ENCODE measurements at places on chromosomes 12 and 14.

GRCh38 chr12:53603804-53604203, 22.4 kb downstream of the ATF7 start:
- DNase-seq, result no peak

DNA sequence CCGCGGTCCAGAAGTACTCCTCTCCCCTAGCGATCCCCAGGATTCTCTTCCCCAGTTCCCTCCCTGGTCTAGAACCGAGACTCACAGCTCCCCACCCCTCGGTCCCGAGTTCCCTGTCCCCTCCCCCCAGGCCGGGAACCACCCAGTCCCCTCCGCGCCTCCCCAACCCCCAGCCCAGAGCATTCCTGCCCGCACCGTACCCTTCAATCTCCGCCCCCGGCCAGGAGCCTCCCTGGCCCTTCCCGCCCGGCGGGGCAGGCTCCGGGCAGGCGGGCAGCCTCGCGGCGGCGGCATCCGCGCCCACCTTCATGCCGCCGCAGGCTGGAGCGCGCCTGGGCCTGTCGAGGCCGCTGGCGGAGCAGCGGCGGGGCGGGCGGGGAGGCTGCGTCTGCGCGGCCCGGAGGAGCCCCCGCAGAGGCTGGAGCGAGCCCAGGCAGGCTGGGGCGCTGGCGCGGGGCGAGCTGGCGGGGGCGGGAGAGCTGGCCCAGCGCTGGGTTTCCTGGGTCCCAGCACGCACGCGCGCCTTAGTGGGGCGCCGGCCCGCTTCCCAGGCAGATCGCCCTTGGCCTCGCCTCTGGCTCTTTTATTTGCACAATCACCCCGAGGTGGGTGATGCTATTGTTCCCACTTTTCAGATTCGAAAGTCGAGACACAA, 22.2 kb upstream of the GPR132 start:
- DNase-seq, result peak; percentile 56

DNA sequence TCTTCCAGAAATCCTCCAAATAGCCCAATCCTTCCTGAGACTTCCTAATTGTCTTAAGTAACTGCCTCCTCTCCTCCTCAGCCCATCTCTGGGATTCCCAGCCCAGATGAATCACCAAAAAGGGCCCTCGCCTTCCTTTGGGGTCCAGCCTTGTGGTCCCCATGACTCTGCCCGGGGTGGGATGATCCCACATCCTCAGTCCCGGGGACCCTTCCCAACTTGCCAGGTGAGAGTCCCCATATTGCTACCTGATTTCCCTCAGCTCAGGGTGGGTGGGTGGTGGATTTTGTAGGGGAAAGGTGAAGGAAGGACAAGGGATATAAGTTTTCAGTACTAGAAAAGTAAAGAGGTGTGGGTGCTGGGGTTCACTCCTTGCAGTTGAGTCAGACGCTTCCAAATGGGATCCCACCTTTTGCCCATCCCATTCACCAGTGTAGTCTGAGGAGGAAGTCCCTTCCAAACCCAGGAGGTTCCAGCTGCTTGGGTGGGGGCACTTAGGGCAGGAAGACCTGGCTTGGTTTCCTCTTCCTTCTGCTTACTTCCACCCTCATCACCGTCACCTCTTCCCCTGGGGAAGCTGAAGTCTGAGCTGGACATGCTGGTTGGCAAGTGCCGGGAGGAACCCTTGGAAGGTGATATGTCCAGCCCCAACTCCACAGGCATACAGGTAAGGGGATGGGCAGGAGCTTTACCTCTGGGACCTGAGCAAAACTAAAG, 5.6 kb downstream of the GLI1 start:
- no peak for DNase-seq

DNA sequence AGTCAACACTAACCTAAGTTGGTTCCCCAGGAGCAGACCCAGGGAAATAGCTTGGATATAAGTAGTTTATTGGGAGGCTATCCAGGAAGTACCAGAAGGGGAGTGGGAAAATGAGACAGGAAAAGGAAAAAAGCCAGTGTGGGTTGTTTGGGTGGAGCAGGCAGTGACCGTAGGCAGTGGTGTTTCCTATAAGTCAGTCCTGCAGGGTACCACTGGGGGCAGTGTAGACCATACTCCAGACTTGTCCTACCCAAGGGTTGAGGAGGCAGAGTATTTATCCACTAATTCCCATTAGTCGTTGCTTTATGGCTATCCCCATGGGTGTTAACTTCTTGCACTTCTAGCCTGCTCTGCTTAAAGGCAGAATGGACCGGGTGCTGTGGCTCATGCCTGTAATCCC, 6.4 kb upstream of the CCDC60 start:
- DNase-seq, result no peak

DNA sequence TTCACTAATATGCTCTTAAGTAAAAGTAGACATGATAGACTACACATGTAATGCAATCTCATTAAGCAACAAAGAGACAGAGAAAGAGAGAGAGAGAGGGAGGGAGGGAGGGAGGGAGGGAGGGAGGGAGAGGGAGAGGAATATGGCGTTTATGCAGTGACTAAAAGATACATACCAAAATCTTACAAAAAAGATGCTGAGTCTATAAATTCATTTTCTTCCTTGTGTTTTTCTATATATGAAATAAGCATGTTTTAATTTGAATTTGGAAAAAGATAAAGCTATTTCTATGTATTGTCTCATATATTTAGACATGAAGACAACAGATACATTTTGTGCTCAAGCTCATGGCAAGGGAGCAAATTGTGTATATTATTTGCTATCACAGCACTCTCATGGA, 44.1 kb downstream of the LRFN5 start:
- DNase-seq, result no peak

DNA sequence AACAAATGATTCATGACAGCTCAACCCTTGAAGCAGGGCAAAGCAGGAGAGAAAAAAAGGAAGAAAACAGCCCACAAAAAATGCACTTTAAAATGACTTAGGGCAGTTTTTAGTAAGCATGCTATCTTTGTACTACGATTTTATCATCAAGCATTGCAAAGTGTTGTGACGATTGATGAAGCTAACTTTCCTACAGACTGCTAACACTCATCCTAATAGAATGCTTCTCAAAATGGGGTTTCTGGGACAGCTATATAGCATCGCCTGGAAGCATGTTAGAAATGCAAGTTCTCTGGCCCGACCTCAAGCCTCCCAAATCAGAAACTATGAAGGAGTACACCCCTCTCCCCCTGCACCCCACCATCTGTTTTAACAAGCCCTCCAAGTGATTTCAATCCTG, 256.4 kb downstream of the SSPN start:
- no peak for DNase-seq

- no peak for DNase-seq
Observed at GRCh38 chr12:97386133-97386581, 76.4 kb upstream of the RMST start.

DNA sequence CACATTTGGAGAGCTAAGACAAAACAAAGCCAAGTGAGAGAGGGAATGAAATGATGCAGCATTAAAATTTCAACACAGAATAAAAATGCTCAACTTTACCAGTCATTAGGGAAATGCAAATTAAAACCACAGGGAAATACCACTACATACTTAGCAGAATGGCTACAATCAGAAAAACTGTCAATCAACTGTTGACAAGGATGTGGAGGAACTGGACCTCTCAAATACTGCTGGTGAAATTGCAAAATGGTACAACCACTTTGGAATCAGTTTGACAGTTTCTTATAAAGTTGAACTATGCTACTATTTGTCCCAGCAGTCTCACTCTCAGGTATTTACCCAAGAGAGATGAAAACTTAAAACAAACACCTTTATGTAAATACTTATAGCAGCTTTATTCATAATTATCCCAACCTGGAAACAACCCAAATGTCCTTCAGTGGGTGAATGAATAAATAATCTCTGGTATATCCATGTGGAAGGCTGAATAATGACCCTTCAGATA, 43.8 kb upstream of the KTN1 start:
- no peak for DNase-seq

DNA sequence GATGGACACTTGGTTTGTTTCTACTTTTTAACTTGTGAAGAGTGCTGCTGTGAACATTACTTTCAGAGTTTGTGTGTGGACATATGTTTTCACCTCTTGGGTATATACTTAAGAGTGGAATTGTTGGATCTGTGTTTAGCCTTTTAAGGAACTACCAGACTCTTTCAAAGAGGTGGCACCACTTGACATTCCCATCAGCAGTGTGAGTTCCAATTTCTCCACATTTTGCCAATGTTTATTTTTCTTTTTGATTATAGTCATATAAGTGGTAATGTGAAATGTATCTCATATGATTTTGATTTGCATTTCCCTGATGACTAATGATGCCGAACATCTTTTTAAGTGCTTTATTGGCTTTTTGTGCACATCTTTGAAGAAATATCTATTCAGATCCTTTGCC, 44.8 kb downstream of the ARHGAP5 start:
- no peak for DNase-seq

- DNase-seq, result no peak
Observed at GRCh38 chr12:25083211-25083610, 111.7 kb downstream of the DNAI7 start.

DNA sequence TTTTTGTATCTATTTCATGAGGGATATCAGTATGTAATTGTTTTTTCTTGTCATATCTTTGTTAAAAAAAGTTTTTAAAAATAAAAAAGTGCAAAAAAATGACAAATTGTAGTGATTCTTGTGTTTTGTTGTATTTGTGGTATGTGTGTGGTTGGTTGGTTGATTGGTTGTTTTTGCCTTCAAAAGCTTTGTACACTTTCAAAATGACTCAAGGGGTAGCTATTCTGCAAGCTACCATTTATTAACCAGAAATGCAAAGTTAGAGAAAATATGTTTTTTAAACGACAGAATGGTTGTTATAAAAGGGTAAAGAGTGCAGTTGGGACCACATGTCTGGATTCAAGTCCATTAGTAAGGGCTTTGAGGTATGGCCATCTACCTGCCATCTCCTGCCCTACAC, 119.3 kb downstream of the SLC35F4 start:
- DNase-seq, result no peak

GRCh38 chr12:120784804-120785203, 59.2 kb downstream of the ACADS start:
- no peak for DNase-seq

DNA sequence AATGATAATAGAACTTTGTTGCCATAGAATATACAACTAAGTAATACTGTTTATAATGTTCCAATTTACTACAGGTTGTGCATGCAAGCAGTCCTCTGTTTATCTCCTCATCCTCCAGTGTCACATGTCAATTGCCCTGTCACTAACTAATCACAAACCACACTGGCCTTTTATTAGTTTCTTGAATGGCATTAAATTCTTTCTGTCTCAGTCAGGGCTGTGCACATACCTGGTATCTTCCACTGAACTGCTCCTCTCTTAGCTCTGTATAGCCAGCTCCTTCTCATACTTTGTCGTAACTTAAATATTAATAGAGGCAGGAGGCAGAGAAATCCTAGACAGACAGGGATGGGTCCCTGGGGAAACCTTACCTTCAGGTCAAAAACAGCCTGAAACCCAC, 24.0 kb downstream of the GABARAPL1 start:
- no peak for DNase-seq

- DNase-seq, result no peak
Observed at GRCh38 chr14:60003991-60004390, 84.0 kb downstream of the LRRC9 start.

DNA sequence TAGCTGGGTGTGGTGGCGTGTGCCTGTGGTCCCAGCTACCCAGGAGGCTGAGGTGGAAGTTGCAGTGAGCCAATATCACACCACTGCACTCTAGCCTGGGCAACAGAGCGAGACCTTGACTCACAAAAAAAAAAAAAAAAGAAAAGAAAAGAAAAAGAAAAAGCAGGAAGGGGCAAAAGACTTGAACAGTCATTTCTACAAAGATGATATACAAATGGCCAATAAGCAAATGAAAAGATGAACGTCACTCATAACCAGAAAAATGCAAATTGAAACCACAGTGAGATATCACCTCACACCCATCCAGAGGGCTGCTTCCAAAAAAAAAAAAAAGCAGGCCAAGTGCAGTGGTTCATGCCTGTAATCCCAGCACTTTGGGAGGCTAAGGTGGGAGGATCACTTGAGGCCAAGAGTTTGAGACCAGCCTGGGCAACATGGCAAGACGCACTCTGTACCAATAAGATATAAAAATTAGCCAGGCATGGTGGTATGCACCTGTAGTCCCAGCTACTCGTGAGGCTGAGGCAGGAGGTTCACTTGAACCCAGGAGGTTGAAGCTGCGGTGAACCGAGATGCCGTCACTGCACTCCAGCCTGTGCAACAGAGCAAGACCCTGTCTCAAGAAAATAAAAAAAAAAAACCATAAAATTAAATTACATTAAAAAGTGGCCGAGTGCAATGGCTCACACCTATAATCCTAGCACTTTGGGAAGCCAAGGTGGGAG, 20.5 kb downstream of the UBC start:
- no peak for DNase-seq

GRCh38 chr14:76585616-76586015, 175.7 kb upstream of the VASH1 start:
- no peak for DNase-seq

DNA sequence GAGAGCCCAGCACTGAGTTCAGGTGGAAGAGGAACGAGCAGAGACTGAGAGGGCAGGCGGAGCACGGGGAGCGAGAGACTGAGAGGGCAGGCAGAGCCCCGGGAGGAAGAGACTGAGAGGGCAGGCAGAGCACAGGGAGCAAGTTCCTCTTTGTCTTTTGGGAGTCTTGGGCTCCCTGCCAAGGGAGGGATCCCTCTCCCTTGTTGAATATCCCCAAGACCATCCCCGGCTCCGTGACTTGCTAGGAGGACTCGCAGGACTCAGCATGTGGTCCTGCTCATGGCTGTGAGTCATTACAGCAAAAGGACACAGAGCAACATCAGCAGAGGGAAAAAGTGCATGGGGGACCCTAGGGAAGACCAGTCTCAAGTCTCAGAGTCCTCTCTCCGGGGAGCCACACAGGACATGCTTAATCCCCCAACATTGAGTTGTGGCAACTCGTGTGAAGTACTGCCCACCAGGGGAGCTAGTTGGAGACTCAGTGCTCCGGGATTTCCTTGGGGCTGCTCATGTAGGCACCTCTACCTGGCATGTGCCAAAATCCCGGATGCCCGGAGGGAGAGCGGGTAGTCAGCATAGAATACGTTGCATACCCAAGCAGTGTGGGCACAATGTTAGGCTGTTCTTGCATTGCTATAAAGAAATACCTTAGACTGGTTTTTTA, 81.0 kb downstream of the CCDC92 start:
- DNase-seq, result no peak

- no peak for DNase-seq
Observed at GRCh38 chr12:111643427-111643826, 42.3 kb downstream of the BRAP start.

- peak; percentile 78 for DNase-seq
Observed at GRCh38 chr14:73741386-73741875, 27.2 kb upstream of the PNMA1 start.

DNA sequence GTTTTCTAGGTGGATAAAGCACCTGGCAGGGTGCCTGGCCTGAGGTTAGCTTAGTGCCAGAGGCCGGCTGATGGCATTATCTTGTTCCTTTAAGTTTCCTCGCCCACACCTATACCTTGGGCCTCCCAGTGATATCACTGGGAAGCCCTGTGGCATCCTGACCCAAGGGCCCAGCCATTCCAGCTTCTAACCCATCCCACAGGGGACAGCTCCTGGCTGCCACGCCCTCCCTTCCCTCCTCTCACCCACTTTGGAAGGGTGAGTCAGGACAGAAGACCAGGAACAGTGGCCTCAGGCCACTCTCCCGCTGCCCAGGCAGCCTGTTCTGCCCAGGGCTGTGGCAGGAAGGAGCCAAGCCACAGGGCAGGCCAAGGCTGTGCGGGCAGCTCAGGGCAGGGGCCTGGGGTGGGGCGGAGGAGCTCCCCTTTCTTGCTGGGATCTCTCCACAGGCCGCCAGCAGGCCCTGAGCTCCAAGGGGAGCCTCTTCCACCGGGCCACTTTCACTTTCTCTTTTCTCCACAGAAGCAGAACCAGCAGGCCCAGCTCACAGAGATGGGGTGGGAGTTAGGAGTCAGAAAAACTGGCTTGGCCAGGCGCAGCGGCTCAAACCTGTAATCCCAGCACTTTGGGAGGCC, 75.1 kb downstream of the IRF2BPL start:
- DNase-seq, result peak; percentile 55

- DNase-seq, result no peak
Observed at GRCh38 chr12:69658203-69658602, 40.9 kb downstream of the BEST3 start.

All from stimulated activated CD4-positive, alpha-beta T cell treated with anti-CD3 and anti-CD28 coated beads, Interleukin-2, amount 100 ng/mL, for 24 hours (primary cell).